Peyer's patch (tissue), 4 donors: ENCODE measurements at places on chromosomes 6 and 20. TPM values are rescaled to one million over a fixed set of nuclear protein-coding genes. Genes with fewer than 3 reads are reported as not detected.
A peak's percentile ranks its signal among the peaks of the same experiment; 100 is the strongest.

DNA sequence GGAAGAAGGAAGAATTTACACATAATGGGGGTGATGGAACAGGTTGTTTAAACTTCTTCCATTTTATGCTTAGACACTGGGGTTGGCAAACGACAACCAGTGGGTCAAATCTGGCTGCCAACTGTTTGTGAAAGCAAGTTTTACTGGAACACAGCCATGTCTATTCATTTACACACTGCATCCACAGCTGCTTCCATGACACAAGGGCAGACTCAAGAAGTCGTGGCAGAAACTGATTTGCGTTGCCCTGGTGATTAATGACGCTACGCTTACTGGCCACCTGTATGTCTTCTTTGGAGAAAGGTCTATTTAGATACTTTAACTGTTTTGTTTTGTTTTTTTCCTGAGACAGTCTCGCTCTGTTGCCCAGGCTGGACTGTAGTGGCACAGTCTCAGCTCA lies 19.0 kb downstream of the CTCFL start:
- no peaks in the 10 kb centered on the region for H3K27me3 ChIP-seq
- no peak overlapping the region for H3K4me3 ChIP-seq
- no peak for DNase-seq
- H3K27ac ChIP-seq = no peak overlapping the region
- H3K36me3 ChIP-seq = no peaks in the 10 kb centered on the region

DNA sequence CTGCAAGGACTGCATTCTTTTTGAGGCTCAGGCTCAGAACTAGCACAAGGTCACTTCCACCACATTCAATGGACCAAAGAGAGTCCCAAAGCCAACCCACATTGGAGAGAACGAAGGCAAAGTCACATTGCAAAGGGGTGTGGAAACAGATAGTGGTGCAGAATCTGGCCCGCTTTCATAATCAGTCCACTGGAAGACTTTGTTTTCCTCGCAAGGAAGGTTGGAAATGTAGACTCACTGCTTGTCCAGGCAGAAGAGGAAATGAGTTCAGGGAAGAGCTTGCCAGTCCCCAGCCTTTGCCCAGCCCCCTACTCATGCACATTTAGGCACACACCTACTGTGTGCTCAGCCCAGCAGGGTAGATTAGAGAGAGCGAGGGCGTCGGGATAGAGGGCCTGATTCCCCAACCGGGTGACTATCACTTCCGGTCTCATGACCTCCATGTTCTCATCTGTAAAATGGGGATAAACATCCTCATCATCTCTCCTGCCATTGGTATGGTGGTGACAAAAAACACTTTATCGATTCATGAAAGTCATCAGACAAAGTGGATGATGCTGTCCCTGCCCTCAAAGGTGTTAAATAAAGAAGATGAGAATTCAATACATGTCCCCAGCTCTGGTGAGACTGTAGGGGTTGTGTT lies 24.3 kb upstream of the CCN5 start:
- no peak overlapping the region for H3K4me3 ChIP-seq
- no peak for DNase-seq
- no peaks in the 10 kb centered on the region for H3K36me3 ChIP-seq
- no peak overlapping the region for H3K27ac ChIP-seq
- no peaks in the 10 kb centered on the region for H3K27me3 ChIP-seq
- no peaks in the 10 kb centered on the region for H3K4me1 ChIP-seq

DNA sequence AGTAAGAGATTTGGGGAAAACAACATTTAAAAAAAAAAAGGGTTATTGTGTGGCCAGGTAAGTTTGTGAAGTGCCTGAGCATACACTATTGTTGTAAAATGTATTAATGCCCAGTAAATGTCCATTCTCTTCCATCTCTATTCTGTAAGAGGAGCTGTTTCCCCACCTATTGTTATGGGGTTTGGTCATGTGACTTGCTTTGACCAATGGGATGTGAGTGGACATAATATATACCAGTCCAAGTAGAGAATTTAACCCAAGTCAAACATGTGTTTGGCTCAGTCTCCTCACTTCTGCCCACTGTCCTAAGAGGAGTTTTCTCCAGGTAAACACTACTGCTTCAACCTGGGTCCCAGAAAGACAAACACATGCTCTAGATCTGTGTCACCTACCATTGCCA lies 377.1 kb downstream of the FOXA2 start:
- H3K36me3 ChIP-seq = no peaks in the 10 kb centered on the region
- H3K27me3 ChIP-seq = no peaks in the 10 kb centered on the region
- H3K4me3 ChIP-seq = no peak overlapping the region
- DNase-seq = no peak
- no peaks in the 10 kb centered on the region for H3K4me1 ChIP-seq

DNA sequence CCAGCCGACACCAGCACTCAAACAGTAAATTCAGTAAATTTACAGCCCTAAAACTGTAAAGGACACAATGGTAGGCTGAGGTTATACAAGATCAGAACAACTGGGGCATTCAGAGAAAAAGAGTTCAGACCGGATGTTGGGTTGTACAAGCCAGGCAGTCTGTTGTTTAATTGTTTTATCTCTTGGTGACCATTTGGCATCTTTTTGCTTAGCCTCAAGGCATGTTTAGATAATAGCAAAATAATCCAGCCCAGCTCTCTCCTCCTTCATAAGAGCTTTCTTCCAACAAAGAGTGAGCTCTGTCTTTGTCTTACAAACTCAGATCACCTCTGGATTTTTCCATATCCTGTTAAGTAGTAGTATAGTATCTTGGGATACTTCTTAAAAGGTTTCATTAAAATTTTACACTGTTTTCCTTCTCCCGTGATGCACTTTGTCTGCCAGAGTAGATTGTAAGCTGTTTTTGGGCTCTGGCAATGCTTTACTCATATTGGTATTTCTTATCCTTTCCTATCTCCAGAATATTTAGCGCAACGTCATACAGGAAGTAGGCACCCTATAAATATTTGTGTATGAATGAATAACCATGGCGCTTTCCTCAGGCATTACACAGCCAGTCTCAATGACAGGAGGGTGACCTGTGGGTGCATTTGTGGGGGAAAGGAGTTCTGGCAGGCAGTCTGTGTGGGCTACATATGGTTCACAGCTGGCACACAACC lies 35.6 kb upstream of the TRAM2 start:
- no peaks in the 10 kb centered on the region for H3K36me3 ChIP-seq
- H3K4me3 ChIP-seq = no peak overlapping the region
- H3K27ac ChIP-seq = peak overlapping the region; percentile 61

- H3K4me1 ChIP-seq = no peaks in the 10 kb centered on the region
- H3K27me3 ChIP-seq = no peaks in the 10 kb centered on the region
- no peak overlapping the region for H3K27ac ChIP-seq
Observed at GRCh38 chr6:162058281-162058875, 669.2 kb downstream of the PRKN start.

GRCh38 chr6:85677234-85677956 lies 34.7 kb upstream of the SYNCRIP start:
- no peak for DNase-seq
- H3K4me3 ChIP-seq = peak overlapping the region; percentile 76
- H3K27me3 ChIP-seq = no peaks in the 10 kb centered on the region
- no peaks in the 10 kb centered on the region for H3K4me1 ChIP-seq
- H3K36me3 ChIP-seq = no peaks in the 10 kb centered on the region

DNA sequence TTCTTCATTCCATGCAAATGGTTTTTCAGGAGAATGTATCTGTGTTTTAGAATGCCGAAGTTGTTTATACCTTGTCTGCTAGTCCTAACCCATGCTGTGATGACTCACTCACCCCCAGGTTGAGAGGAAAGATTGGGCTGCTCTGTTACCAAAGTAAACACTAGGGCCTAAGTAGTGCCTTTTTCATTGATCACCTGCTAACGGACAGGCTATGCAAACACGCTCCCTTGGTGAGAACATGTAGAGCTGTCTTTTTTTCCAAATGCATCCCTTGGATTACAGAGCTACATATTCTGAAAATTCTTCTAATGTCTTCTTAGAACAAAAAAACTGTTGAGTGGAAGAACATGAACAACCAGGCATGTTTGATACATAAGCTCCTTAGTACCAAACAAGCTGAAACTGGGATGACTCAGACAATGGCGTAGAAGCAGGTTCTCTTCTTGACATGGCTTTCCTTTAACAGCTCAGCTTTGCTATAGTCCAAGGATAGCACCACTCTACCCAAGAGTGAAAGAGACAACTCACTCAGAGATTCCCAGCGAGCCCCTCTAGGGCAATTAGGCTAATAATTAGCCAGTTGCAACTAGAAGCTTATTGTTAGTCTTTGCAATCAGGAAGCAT lies 20.5 kb downstream of the PERP start:
- no peak overlapping the region for H3K4me3 ChIP-seq
- H3K27ac ChIP-seq = no peak overlapping the region
- H3K27me3 ChIP-seq = no peaks in the 10 kb centered on the region

GRCh38 chr20:58908221-58908620 lies 55.7 kb downstream of the GNAS start:
- H3K4me1 ChIP-seq = peaks cover 18% of the 10 kb centered on the region
- DNase-seq = no peak
- H3K27ac ChIP-seq = peak overlapping the region; percentile 73
- H3K27me3 ChIP-seq = no peaks in the 10 kb centered on the region
- no peak overlapping the region for H3K4me3 ChIP-seq

- no peaks in the 10 kb centered on the region for H3K4me1 ChIP-seq
- H3K36me3 ChIP-seq = no peaks in the 10 kb centered on the region
- DNase-seq = no peak
- H3K4me3 ChIP-seq = no peak overlapping the region
Observed at GRCh38 chr6:17032988-17033634, 68.7 kb upstream of the STMND1 start.

DNA sequence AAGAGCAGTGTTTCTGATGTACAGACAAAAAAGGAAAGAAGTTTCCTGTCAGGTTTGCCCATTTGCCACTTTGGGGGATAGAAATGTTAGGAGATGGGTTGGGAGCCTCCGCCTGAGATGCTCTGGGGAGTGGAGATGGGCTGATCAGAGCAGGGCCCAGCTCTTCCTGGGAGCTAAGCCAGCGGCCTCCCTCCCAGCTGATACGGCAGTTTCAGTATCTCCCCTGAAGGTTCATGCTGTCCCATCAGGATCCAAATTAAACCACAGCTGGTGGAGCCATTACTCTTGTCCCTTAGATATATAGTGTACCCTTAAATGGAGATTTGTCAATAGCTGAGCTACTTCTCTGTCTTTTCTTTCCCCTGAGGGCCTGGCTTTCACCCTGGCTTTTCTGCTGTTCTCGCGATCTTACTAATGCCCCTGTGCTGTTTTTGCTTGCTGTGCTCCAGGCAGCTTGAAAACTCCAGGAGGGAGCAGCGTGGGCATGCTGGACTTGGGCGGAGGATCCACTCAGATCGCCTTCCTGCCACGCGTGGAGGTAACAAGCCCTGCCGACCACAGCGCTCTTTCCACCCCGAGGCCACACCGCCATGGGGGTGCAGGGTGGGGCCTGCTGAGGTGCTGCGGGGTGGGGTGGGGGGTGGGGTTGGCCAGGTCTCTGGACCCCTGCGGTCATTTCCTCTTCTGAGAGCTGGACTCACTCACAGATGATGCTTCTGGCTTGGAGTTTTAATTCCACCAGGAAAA lies 20.9 kb downstream of the ENTPD6 start:
- no peak for DNase-seq
- H3K36me3 ChIP-seq = peaks cover 96% of the 10 kb centered on the region
- no peaks in the 10 kb centered on the region for H3K4me1 ChIP-seq
- H3K27ac ChIP-seq = no peak overlapping the region
- H3K27me3 ChIP-seq = no peaks in the 10 kb centered on the region
- no peak overlapping the region for H3K4me3 ChIP-seq

GRCh38 chr6:118890997-118891790 lies 2.8 kb upstream of the ASF1A start:
- no peaks in the 10 kb centered on the region for H3K36me3 ChIP-seq
- H3K4me3 ChIP-seq = no peak overlapping the region
- peak overlapping the region; percentile 92 for H3K27ac ChIP-seq
- no peaks in the 10 kb centered on the region for H3K4me1 ChIP-seq

GRCh38 chr6:83517500-83517899 lies 5.2 kb downstream of the PRSS35 start:
- H3K27me3 ChIP-seq = no peaks in the 10 kb centered on the region
- no peaks in the 10 kb centered on the region for H3K36me3 ChIP-seq
- no peak overlapping the region for H3K4me3 ChIP-seq
- no peaks in the 10 kb centered on the region for H3K4me1 ChIP-seq

DNA sequence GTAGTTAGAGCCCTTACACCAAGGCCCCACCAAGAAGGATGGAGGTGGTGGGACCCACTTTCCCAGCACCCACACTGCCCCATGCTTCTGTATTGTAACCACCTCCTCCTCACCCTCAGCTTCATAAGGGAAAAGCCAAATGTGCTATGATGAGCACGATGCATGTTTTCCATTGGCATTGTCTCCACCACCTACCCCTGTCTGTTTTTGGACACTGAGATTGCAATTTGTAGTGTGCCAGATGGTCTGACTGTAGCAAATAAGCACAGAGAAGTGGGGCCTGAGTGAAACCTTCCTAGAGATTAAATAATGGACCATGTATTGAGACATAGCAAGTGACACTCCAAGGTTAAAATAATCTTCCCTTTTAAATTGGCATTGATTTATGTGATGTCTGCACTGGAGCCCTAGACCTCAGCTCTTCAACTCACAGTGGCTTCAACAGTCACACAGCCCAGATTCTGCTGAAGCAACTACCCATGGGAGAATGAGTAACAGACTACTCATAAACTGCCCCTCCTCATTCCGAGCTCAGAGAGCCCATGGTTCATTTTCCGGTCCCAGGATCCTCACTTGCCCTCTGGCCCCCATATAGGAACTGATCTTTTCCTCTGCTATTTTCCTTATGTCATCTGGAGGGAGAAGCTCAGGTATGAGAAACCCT lies 177.9 kb downstream of the COL9A1 start:
- no peaks in the 10 kb centered on the region for H3K27me3 ChIP-seq
- no peaks in the 10 kb centered on the region for H3K36me3 ChIP-seq
- H3K4me3 ChIP-seq = no peak overlapping the region

GRCh38 chr6:116536216-116536621 lies 9.3 kb downstream of the TRAPPC3L start:
- no peaks in the 10 kb centered on the region for H3K36me3 ChIP-seq
- H3K4me3 ChIP-seq = no peak overlapping the region
- H3K4me1 ChIP-seq = no peaks in the 10 kb centered on the region
- DNase-seq = no peak

DNA sequence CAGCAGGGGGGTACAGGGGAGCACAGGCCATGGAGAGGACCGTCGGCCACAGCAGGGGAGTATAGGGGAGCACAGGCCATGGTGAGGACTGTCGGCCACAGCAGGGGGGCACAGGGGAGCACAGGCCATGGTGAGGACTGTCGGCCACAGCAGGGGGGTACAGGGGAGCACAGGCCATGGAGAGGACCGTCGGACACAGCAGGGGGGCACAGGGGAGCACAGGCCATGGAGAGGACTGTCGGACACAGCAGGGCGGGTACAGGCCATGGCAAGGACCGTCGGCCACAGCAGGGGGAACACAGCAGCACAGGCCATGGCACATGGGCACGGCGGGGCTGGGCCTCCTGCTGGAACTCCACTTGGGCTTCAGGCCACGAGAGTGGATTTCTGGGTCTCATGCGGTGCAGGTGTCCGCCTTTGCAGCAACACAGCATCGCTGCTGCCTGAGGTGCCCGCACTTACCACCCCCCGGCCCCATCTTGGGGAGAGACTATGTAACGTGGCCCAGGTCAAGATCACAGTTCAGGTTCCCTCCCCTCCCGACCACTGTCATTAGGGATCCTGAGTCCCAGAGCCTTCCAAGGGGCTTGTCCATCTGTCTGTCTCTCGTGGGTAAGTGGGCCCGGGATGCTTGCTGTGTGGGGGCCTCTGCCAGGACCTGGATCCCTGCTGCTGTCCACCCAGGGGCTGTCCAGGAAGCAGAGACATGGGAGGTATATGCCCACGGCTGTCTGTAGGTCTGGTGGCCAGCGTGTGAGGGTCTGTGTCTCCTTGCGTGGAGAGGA lies 2.5 kb downstream of the NPBWR2 start:
- H3K4me3 ChIP-seq = no peak overlapping the region
- H3K4me1 ChIP-seq = no peaks in the 10 kb centered on the region
- H3K27ac ChIP-seq = no peak overlapping the region
- peak; percentile 13 for DNase-seq
- H3K27me3 ChIP-seq = peaks cover 19% of the 10 kb centered on the region

The BPIFA3 gene
- not detected for total RNA-seq

The FNDC1 gene
- not detected for total RNA-seq

The FAM50B gene
- 10.7 TPM for total RNA-seq

The TTBK1 gene
- 2.4 TPM for total RNA-seq
